Activated gamma-delta T cell treated with anti-CD3 and anti-CD28 coated beads, Interleukin-2, amount 50 U/mL, for 16 hours (primary cell): ENCODE measurements at places on chromosomes 1 and 21.

- DNase-seq: no peak
These were observed 20.4 kb downstream of the EPHA2 start for GRCh38 chr1:16135501-16135900.

DNA sequence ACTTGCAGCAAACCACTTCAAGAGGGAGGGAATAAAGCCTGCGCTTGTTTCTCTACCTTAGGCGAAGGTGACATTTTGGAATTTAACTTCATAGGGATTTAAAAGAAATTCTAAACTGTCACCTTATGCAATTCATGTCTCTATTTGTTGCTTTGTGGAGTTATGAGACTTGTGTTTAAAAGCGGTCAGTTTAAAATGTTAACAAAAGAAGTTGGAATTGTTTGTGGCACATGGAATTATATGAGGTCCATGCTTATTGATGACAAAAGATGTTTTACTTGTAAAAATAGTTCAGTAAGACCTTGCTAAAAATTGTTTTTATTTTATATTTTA, 15.8 kb downstream of the NR5A2 start:
- DNase-seq: no peak

DNA sequence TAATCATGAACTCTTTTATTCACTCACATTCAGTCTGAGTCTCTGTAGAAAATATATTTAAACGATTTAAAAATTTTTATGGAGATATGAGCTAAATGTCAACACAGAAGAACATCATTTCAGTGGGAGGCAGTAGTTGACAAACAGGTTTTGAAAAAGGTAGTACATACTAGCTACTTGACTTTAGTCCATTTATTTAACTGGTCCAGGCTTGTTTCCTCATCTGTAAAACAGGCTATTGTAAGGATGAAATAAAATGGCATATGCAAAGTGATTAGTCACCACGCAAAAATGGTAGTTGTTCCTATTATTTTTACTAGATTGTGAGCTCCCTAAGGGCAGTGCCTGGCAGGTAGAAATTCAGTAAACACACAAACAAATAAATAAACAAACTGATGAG, 75.2 kb downstream of the NTPCR start:
- no peak for DNase-seq

DNA sequence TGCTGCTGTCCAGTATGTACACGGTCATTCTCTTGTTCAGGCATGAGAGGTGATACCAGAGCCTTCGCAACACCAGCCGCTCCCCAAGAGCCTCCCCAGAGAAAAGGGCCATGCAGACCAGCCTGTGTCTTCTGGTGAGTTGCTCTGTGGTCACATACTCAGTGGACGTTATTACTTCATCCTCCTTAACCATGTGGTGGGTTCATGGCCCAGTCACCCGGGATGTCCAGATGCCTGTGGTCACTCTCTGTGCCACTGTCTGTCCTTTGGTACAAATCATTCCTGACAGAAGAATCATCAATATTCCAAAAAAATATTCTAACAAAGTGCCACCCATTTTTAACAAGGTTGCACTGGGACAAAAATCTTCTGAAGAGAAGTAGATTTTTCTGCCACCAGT, 8.8 kb upstream of the ZNF124 start:
- no peak for DNase-seq

DNA sequence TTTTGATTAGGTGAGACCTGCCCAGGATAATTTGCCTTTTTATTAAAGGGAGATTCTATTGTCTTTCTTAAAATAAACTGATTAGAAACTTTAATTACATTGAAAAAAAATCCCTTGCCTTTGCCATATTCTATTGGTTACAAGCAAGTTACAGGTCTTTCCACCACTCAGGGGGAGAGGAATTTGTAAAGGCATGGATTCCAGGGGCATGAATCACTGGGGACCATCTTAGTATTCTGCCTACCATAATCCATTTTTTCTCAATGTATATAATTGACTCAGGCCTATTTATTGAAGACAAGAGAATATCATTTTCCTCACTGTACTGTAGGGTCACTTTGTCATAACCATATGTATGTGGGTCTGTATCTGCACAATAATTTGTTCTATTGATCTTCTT, 124.3 kb upstream of the PDE4B start:
- no peak for DNase-seq
